ENCODE measurements at places on chromosomes 6 and 20.

- no peak for DNase-seq
Measured at GRCh38 chr6:12350644-12351170, 60.5 kb downstream of the EDN1 start.

GRCh38 chr6:161211380-161212035 is 62.4 kb downstream of the AGPAT4 start:
- no peak for DNase-seq

DNA sequence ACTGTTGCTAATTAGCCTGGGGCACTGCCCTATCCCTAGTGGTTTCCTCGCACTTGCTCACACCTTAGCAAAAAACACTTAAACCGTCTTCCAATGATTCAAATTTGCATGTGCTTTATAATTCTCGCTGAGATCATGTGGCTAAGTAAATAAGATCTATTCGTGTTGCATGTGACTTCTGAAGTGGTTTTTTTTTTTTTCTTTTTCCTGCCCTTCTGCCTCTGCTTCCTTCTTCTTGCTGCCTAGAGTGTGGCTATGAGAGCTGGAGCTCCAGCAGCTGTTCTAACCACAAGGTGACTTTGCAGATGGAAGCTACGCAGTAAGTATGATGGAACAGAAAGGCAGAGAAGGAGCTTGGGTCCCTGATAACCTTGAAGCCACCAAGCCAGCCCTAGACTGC is 36.5 kb downstream of the SULF2 start:
- no peak for DNase-seq

DNA sequence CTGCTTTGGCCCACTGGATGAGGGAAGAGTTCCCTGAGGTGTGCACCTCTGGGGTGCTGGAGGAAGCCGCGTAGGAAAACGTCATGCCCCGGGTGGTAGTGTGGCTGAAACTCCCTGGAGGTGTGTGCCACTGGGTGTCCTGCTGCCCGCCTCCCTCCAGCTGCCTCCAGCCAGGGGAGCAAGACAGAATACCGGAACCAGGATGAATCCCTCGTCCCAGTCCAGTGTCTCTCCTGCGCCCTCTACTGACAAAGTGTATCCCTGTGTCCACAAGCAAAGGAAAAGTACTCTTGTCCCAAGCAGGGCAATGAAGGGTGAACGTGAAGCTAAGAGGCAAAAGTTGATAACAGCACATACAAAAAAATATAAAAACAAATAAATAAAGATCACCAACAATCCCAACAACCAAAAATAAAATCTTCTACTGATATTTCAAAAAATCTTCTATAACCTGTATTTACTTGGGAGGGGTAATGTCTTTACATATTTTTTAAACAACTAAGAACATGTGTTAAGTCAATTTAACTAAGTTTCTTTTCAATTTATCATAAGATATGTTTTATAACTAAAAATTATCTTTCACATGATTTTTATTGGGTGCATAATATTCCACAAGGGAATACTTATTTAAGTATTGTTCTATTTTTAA is 437.6 kb downstream of the MAFB start:
- no peak for DNase-seq

GRCh38 chr20:5602346-5602745 is 147.9 kb upstream of the SHLD1 start:
- DNase-seq, result no peak

DNA sequence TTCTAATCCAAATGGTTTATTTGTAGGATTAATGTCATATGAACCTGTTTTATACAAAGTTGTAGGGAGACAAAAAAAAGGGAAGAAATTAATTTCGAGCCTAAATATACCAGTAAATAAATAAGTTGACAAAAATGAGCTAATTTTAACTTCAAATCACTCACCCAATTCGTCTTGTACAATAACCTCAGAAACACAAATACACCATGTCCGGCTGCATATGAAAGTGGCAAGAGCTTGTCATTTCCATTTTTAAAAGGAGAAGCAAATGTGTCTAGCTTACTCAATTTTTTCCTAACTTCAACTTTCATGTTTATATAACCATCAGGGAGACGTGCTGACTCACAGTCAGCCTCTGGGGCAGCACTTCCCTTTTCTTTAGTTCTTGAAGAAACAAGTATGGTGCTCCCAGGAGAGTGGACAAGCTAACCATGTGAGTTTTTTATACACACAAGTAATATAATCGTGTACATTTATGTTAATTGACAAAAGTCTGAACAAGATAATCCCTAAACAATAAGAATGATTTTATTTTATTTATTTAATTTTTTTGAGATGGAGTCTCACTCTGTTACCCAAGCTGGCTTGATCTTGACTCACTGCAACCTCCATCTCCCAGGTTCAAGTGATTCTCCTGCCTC is 55.5 kb upstream of the SGK1 start:
- DNase-seq, result no peak

- DNase-seq, result peak; percentile 29
Measured at GRCh38 chr20:43448748-43449535, 8.8 kb upstream of the SRSF6 start.

DNA sequence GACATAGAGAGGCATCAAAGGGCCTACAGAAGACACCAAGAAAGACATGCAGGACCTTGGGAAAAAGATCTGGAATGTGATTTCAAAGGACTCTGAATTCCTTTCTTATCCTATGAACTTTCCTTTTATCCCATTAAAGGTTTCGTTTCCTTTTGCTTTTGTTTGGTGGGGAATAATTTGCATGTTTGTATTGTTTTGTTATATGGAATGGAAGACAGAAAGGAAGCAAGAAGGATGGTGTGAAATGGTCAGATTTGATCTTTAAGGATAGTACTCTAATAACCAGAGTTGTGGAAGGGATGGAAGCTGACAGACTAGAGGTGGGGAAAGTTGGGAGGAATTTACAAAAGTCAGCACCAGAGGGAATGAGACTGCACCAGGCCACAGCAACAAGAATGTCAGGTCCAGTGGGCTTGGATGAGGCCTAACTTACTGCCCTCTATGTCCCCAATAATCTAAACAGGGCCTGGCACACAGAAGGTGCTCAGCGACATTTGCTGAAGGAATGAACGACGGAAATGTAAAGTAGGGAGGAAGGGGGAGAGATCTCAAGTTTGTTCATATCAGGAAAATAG is 173.7 kb downstream of the FOXA2 start:
- DNase-seq, result no peak

- DNase-seq, result no peak
Measured at GRCh38 chr20:59425572-59425971, 125.2 kb downstream of the EDN3 start.

DNA sequence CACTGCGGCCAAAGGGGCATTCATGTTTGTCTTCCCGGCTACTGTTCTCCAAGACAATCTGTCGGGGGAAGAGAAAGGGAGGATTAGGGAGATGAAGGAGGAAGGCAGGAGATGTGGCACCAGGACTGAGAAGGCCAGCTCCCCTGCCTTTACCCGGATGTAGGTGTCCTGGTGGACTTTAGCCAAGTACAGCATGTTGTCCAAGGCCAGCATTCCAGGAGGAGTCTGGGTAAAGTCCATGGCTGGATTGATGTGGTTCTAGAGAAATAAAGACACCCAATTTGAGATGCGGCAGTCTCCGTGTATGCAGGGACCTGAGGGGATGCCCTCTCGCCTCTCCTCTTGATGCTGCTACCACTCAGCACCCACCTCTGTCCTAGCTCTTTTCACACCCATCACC is 32.0 kb downstream of the ELMO2 start:
- DNase-seq, result no peak
